Activated CD8-positive, alpha-beta memory T cell treated with anti-CD3 and anti-CD28 coated beads for 4 hours (primary cell): ENCODE measurements at places on chromosomes 1 and 21.

- no peak for DNase-seq
Observed at GRCh38 chr1:95431235-95431634, 197.2 kb downstream of the RWDD3 start.

- no peak for DNase-seq
Observed at GRCh38 chr1:88867743-88868521, 23.4 kb downstream of the GTF2B start.

- no peak for DNase-seq
Observed at GRCh38 chr1:7013833-7014639, 228.8 kb downstream of the CAMTA1 start.

GRCh38 chr1:47725511-47725991, 271.6 kb downstream of the TRABD2B start:
- DNase-seq: no peak

GRCh38 chr1:32215629-32216480, 6.3 kb downstream of the TMEM234 start:
- no peak for DNase-seq

- no peak for DNase-seq
Observed at GRCh38 chr1:58608297-58608696, 31.2 kb upstream of the TACSTD2 start.

GRCh38 chr21:42731264-42732032, 78.0 kb downstream of the PDE9A start:
- DNase-seq: no peak

DNA sequence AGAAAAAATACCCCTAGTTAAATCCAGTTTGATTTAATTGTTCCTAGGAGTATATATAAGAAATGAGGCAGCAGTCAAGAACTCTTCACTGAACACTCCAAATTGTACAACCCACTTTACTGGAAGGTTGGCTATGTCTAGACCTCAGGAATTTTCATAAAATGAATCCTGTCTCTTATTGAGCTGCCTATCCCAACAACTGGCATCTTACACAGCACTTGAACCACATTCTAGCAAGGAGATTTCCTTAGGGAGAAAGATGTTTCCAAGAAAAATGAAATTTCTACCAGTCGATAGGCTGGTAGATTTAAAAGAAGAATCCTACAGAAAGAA, 16.3 kb downstream of the RNF19B start:
- no peak for DNase-seq

DNA sequence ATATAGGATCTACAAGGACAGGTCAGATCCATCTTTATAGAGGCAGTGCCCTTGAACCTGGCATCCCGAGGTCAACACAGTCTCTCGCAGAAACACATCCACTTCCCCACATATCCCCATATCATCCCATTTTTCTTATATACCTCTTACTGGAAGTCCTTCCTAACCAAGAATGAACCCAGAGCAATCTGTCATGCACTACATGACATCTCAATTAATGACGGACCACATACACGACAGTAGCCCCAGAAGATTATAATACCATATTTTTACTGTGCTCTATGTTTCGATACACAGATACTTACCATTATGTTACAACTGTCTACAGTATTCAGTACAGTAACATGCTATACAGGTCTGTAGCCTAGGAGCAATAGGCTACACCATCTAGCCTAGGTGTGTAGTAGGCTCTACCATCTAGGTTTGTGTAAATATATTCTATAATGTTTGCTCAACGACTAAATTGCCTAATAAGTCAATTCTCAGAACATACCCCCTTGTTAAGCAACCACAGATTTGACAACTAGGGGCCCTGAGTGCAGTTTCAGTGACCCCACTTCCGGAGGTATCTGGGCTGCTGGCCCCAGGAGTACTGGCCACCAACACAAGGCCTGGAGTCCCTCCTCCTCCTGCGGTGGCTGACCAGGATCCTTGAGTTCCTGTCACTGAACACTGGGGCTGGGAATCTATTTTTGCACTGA, 28.1 kb downstream of the PTPN14 start:
- no peak for DNase-seq

GRCh38 chr1:11706292-11706691, 14.8 kb downstream of the DRAXIN start:
- no peak for DNase-seq

DNA sequence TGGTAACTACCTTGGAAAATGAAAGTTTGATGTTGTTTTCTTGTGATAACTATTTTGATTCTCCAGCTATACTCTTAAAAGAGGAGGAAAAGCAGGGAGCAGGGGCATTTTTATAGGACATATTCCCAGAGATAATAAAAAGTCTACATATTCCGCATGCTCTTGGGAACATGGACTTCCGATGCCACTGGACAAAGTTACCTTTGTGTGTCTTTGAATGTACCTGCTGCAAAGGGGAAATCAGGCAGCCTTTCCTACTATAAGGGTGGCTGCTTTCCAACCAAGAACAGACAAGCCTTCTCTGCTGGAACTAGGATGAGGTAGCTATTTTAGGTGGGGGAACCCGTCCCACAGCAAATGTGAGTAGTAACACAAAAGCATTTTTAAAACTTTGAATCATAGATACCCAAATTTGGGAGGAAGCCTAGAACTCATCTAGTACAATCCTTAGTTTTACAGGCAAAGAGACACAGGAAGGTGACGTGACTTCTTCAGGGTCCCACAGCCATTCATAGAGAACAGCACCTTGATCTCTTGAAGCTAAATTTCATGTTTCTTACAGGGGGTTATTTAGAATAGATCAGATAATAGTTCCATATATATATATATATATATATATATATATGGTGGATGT, 179.9 kb downstream of the FASLG start:
- no peak for DNase-seq

GRCh38 chr1:228060458-228061190, 21.9 kb upstream of the ARF1 start:
- DNase-seq: no peak

DNA sequence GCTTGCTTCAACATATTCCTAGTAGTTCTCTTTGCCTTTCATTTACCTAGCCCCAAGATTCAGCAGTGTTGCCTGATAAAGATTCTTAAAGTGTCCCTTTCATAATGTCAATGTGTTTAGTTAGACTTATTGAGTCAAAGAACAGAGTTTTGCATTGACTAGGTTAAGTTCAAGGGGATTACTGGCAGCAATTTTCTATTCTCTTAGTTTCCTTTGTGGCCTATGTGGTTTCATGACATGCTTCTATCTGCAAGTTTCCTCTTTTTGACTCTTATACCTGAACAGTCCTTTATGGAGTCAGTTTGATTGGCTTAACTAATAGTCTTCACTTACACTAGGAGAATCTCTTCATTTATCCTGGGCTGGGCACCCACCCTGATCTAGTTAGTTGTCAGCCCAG, 151.3 kb downstream of the ADGRL4 start:
- DNase-seq: no peak

- no peak for DNase-seq
Observed at GRCh38 chr1:19670787-19671186, 6.1 kb downstream of the HTR6 start.

DNA sequence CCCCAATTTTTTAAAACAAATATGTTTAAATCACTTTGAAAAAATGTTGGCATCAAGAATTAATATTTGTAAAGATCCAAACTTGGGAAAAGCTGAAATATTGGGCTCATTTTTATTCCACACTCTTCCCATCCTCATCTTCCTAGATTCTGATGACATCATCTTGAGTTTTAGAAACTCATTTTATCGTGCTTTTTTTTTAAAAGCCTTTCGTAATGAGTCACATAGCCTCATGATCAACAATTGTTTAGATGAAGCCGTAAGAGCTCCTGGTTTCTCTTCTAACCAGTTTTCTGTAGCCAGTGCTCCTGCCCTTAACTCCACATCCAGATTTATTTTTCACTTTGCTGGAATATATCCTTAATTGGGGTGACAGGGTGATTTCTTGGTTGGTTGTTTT, 78.6 kb downstream of the POFUT2 start:
- no peak for DNase-seq

- no peak for DNase-seq
Observed at GRCh38 chr1:26493267-26493666, 21.0 kb downstream of the HMGN2 start.

- no peak for DNase-seq
Observed at GRCh38 chr1:78691995-78692747, 42.5 kb downstream of the IFI44 start.
